ENCODE measurements at places on chromosomes 7 and 10.

- DNase-seq, result no peak
Measured at GRCh38 chr10:51875610-51876009, 176.2 kb upstream of the CSTF2T start.

DNA sequence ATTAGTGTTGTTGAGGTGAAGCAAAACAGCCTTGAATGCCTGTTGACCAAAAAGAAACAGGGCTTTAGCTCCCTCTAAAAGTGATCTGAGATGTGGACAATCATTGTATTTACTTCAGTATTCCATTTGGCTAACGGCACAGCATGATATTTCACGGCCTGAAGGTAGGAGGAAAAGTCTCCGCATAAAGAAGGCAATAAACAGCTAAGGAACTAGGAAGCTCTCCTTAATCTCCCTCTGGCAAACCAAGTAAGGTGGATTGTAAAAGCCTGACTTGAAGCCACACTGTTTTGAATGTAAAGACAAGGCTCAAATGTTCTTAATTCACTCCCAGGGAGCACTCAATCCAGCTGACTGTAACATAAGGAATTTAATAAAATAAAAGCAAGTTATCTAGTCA lies 160.0 kb upstream of the ZNF804B start:
- no peak for DNase-seq

- no peak for DNase-seq
Measured at GRCh38 chr10:133251388-133252222, 13.9 kb downstream of the VENTX start.

DNA sequence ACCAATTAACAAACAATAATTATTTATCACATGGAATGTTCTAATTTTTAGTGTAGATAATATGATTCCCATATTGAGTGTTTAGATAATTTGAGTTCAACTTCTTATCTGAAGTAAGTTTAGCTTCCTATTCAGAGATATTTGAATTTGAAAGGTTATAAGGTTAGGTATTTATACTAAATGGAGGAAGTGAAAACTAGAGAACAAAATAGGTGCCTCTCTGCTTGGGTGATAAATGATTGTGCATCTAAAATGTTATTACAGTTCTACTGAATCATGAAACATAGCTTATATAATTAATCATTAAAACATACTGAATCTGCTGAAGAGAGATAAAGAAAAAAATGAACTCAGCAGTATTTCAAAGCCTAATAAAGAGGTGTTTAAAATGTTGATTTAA lies 1174.3 kb downstream of the XPNPEP1 start:
- DNase-seq, result no peak

GRCh38 chr7:30548845-30549244 lies 44.2 kb upstream of the GGCT start:
- DNase-seq, result peak; percentile 42

- no peak for DNase-seq
Measured at GRCh38 chr7:101442426-101443070, 79.9 kb downstream of the COL26A1 start.

DNA sequence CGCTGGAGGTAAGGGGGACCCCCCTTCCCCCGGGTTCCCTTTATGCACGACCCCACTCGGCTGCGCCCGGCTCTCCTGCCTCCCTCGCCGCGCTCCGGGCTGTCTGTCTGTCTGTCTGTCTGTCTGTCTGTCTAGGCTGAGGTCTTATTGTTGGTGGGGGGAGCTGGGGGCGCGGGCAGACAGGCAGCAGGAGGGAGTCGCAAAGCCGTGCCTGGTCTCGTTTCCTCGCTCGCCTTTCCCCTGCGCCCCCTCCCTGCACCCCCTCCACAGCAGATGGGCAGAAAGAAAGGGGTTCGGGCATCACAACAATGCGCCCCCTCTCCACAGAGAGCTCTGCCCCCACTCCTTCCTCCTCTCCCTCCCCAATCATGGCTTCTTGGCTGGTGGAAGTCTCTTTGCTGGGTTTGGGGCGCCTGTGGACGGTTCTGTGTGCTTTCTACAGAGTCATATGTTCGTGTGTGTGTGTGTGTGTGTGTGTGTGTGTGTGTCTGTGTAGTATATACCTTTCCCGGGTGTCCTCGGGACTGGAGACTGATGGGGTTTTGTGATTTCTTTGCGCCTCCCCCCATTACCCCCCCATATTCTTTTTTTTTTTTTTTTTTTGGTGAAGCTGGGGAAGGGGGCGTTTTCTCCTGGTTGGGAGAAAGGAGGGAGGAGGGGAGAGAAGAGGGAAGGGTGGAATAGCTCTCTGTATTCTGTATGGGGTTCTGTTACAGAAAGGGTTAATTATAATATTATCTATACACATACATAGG lies 1.9 kb downstream of the AUTS2 start:
- DNase-seq, result no peak

- DNase-seq, result peak; percentile 59
Measured at GRCh38 chr10:4066581-4067390, 281.8 kb upstream of the KLF6 start.

DNA sequence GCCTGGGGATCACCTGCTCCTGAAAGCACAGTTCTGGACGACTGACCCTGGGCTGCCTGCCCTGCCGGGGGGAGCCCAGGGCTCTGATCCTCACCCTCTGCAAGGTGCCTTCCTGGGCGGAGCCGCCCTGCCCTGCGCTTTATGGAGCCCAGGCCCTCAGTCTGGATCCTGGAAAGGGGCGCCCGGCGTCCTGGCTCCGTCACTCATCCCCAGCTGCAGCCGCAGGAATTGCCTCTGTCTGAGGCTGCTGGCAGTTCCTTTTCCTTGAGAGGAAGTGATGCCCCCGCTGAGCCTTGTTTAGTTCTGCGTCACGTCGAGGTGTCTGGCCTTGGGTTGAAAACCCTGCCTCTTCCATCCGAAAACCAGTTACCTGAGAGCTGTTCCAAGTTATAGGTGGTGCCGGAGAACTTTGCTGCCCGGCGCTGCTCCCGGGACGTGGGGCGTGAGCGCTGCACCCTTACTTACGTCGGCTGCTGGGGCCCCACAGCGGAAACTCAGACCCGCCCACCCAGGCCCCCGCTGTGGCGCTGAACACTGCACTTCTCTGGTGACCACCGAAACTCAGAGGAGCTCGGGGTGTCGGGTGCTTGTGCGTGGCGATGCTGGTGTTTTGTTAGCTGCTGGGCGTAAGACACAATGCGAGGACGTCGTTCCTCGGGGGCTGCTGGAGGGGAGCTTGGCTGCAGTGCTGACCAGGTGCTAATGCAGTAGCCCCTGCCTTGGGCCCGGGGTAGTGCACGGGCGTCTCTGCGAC lies 5.4 kb downstream of the MAFK start:
- DNase-seq, result no peak

DNA sequence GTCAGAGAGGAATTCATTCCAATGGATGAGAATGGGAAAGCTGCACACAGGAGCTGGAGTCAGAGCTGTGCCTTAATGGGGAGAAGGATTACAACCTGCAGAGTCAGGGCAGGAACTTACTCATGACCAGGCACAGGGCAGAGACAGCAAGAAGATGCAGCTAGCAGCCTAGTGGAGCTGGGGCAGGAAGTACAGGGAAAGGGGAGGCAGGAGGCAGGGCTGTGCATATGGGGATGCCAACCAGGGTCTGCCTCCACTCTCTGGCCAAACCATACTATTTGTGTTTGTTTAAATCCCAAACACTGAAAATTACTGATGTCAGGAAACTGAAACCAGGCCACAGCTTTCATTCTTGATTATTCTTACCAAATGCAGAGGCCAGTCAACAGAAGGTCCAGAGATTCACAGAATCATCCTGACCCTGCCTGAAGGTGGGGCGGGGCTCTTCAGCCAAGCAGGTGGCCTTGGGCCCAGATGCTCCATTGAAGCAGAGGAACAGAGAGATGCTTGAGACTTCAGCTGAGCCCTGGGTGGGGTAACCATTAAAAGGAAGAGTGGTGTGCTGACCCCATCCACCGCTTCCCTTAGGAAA lies 461.9 kb downstream of the KCNMA1 start:
- DNase-seq, result no peak

DNA sequence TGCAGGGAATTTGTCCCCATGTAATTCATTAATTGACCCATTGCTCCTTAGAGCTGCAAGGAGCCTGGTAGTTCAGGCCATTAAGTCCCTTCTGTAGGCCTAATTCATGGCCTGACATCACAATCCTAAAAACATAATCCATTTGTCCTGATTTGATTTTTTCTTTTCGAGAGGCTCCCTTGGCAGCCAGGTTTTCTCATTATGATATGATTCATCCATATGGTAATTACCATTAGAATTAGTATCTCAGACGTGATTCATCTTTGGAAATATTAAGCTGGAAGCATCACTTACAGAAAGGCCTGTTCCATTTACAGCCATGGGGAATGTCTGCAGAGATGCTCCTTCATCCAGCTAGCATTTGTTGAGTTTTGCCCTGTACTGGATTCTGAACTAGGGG lies 128.5 kb downstream of the PLCE1 start:
- no peak for DNase-seq

DNA sequence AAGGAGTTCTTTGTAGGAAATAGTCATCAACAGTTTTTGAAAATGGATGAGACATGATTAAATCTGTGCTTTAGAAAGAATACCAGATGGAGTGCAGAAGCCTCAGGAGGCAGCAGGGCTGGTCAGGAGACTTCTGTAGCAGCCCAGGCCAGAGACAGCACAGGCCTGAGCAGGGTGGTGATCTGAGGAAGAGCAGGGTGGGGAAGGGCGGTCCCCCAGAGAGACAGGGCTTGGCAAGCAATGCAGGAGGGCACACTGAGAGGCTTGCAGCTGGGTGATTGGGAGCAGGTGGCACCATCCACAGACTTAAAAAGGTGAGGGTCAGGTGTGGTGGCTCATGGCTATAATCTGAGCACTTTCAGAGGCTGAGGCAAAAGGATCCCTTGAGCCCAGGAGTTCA lies 4.3 kb upstream of the SMKR1 start:
- DNase-seq, result no peak

GRCh38 chr10:31343551-31343950 lies 24.5 kb downstream of the ZEB1 start:
- DNase-seq, result no peak

DNA sequence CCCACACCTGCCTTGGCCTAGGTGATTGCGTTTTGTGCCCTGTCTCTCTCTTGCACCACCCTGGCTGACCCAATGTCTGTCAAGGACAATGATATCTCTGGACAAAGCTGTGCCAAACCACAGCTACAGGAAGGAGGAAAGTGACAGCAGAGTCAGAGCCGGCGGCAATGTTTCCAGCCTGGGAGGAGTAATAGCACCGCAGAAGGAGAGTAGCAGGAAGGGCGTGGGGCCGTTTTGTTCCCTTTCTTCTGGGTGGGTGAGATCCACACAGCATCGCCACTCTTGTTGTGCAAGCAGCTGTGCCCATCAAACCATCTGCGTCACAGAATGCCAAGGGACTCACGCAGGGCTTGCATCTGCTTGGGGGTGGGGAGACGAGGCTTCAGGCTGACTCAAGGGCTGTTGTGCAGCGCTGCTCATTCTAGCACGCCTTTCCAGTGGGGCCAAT lies 341.6 kb upstream of the AUTS2 start:
- DNase-seq, result no peak

DNA sequence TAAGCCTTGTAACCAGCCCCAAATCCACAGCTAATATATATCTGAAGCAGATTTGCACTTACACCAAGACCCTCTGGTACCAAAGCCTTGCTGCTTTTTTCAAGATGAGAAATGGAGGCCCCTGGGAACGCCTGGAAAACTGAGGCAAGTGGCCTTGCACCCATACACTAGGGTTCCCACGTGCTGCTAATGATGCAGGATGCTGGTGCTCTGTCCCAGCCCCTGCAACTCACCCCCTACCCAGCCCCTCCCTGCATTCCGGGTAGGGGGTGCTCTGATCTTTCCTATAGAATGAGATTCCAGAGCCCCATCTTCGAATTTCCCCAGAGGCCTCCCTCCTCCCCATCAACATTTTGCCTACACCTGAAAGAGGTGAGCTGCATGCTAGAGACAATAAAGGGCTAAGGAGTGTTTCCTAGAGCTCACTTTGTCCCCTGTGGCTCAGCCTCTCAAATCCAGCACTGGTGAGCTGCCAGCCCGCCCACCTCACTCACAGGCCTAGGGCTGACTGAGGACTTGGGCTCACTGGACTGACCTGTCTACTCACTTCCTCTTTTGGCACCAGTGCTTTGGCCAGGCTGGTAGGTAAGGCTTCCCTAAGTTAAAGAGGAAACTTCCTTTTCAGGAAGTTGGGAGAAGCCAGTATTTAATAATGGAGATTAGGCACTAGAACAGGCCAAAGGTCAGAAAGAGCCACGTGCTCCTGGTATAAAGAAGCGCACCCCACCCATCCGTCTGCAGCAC lies 9.8 kb downstream of the RBP4 start:
- DNase-seq, result no peak

GRCh38 chr10:23067939-23068775 lies 27.2 kb upstream of the MSRB2 start:
- peak; percentile 70 for DNase-seq

GRCh38 chr7:6655636-6656385 lies 18.7 kb downstream of the ZNF316 start:
- DNase-seq, result no peak

GRCh38 chr7:94357076-94357475 lies 37.6 kb upstream of the COL1A2 start:
- no peak for DNase-seq

DNA sequence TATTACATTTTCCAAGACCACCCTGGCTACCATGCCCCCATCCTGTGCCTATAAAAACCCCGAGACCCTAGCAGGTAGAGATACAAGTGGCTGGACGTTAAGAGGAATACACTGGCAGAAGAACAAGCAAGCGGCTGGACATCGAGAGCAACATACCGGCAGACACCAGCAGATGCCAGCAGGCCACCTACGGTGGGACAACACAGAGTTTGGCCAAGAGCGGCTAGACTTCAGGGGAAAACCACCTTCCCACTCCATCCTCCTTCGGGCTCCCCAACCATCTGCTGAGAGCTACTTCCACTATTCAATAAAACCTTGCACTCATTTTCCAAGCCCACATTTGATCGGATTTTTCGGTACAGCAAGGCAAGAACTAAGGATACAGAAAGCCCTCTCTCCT lies 70.3 kb downstream of the ORC5 start:
- no peak for DNase-seq

Data from activated CD4-positive, alpha-beta T cell treated with anti-CD3 and anti-CD28 coated beads, Interleukin-10, Interleukin-2, amounts not matched to agents 100 ng/mL and 50 ng/mL, durations not matched to agents 16 hours and 8 hours (primary cell).